ENCODE measurements at places on chromosomes 3 and 15.

DNA sequence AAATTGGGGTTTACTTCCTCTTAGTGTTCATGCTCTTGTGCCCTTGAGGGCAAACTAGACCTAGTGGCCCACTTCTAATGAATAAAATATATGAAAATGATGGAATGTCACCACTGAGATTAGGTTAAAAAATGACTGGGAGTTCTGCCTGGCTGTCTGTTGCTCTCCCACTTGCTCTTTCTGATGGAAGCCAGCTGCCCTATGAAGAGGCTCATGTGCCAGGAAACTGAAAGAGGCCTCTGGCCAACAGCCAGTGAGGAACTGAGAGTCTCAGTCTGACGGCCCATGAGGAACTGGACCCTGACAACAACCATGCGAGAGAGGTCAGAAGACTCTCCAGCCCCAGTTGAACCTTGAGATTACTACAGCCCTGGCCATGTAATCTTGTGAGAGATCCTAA, 107.1 kb upstream of the FHIT start:
- no peak for DNase-seq

DNA sequence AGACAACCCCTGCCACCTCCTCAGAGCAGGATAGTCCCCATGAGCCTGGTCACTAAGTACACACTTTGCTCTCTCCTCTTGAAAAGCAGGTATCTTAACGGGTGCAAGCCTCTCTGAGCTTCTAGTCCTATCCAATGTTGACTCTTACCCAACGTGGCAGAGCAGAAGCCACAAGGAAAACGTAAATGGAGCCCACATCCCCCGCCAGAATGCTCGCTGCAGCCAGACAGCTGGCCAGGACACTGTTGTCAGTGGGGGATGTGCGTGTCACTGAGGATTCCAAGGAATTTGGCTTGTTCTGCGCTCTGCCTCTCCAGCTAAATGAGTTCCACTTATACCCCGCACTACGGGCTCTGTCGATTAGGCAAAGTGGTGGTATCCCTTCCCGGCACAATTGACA, 67.8 kb upstream of the IGF1R start:
- no peak for DNase-seq

DNA sequence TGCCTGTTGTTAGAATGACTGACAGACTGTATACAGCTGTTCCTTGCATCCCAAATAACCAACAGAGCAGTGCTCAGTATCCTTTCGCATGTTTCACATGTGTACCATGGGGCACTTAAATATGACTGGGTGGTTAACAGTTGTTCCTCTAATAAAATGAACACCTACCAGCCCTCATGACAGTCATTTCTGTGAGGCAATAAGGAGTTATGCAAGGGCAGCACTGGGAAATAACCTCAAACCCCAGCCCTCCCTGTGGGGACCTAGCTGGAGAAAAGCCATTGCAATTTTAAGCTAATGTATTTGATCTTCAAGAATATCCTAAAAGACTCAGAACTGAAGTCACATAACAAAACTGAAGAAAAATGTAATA, 7.3 kb downstream of the RFT1 start:
- no peak for DNase-seq

DNA sequence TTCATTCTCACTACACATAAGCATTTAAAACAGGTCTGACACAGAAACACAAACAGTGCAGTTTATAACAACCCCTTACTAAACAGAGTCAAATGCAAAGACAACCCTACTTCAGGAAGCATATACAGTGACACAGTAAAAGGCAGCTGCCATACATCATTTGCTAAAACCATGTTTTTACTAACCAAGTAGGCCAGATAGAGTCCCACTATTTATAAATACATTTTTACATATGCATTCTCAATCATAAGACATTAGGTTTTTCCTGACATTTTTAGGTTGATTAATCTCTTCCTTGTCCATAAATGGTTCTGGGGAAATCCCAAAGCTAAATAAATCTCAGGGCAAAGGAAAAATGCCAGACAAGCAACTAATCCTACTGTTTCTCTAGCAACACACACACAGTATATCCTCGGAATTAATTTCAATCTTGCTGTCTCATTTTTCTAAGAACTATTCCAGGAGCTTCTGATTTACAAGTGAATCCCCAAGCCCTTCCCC, 39.0 kb downstream of the CHAC1 start:
- DNase-seq = no peak

GRCh38 chr15:90266061-90266431, 574 bp downstream of the NGRN start:
- no peak for DNase-seq

GRCh38 chr3:189084620-189085019, 87.2 kb upstream of the TPRG1 start:
- DNase-seq = no peak

GRCh38 chr15:75347222-75348033, 589 bp downstream of the NEIL1 start:
- peak; percentile 53 for DNase-seq

GRCh38 chr3:64463981-64464380, 223.8 kb downstream of the ADAMTS9 start:
- DNase-seq = no peak

DNA sequence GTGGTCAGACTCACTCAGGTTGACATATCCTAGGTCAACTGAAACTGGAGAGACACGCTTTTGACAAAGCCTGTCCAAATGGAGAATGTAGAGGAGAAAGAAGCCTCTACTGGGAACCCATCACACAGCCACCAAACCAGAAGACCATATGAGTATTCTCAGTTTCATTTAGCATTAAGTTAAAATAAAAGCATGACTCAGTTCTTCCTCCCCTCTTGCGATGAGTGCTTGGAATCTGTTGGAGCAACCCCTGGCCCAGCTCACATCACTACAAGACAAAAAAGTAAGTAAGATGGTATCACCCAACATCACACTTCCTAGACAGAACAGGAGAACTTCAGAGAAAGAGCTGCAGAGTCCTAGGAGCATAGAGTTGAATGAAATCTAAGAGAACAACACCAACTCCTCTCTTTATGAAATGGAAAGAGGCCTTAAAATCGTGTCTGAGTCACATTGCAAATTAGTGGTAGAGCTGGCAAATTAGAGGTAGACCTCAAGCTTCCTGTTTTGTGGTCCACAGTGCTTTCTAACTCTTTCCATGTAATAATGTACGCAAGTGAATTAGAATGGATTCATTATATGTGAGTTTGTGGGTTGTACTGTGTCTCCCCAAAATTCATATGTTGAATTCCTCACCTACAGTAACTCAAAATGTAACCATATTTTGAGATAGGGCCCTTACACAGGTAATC, 51.2 kb downstream of the FGF12 start:
- peak; percentile 55 for DNase-seq

DNA sequence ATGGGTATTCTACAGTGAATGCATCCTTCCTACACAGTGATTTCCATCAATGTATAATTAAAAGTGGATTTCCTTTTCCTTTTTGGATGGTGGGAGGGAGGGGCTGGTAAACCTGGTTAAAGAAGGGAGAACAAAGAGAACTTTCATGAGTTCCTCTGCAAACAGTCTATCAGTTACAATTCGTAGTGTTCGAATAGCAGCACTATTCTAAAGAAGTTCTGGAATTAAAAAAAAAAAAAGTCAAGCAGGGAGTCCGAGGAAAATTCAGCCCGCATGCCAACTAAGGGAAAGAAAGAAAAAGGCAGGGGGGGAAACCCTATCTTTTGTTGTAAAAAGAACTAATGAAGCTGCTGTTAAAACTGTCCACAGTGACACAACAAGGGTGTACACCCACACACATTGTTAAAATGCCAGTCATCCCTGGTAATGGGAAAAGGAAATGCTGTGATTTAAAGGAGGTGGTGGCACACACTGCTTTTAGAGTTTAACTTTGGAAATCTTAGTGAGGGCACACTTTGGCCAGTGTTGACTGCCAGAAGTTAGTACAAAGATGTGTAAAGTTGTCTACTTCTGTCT, 521.2 kb downstream of the ZIC1 start:
- no peak for DNase-seq

DNA sequence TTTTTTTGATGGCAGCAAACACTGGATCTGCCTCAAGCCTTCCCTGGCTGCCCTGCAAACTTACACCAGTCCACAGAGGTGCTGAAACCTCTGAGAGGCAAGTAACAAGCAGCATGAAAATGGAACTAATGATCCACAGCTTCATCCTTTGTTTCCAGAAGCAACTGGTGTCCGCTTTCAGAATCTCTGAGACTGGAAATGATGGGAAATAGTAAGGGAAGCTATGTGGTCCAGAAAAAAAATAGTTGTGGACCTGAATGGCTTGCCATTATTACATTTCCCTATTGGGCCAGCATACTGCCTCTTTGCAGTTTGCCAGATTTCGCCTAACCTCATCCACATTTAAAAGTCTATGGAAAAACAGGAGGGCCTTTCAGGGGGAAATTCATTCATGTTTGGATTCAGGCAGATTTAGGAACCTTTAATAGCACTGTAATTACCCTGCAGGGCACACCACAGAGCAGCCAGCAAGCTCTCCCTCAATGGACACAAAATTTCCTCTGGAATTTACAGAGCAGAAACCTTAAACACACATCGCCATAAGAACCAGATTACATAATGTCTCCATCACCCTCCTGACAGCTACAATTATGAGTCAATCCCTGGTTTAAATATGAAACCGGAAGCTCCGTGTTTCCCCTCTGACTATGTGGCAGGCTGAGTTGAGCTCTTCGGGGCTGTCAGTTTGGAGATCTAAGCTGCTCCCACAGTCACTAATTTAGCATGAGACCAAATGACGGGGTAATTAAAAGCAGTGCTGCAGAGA, 134.4 kb downstream of the TMCO5A start:
- peak; percentile 54 for DNase-seq

- no peak for DNase-seq
Observed at GRCh38 chr3:59289831-59290230, 240.0 kb upstream of the CFAP20DC start.

DNA sequence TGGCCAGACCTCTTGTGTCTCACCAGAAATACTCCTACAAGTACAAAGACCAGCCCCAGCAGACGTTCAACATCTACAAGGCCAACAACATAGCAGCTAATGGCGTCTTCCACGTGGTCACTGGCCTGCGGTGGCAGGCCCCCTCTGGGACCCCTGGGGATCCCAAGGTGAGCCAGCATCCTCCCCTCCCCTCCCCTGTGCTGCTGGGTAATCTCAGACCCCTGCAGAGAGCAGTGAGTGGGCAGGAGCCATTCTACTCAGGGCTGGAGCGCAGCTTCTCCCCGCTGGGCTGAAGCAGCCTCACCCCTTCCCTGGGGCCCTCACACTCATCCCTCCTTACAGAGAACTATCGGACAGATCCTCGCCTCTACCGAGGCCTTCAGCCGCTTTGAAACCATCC, 9.8 kb downstream of the STAB1 start:
- DNase-seq = no peak

DNA sequence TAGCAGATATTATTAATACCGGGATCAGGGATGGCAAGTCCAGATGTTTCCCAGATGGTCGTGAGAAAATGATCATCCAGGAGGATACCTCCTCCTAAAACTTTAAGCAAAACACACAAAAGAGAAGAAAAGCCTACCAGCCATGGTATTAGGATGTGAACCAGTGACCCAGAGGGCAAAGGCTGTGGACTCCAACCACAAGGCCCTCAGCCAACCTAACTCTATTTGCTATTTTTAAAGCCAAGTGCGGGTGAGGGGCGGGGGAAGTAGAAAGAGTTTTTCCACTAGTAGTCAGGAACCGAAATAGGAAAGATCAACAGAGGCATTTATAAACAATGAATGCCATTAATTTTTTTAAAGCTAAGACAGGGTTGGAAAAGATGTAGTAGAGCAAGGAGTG, 77.4 kb downstream of the STAC start:
- DNase-seq = no peak

- DNase-seq = no peak
Observed at GRCh38 chr3:178393146-178393545, 143.1 kb upstream of the KCNMB2 start.

DNA sequence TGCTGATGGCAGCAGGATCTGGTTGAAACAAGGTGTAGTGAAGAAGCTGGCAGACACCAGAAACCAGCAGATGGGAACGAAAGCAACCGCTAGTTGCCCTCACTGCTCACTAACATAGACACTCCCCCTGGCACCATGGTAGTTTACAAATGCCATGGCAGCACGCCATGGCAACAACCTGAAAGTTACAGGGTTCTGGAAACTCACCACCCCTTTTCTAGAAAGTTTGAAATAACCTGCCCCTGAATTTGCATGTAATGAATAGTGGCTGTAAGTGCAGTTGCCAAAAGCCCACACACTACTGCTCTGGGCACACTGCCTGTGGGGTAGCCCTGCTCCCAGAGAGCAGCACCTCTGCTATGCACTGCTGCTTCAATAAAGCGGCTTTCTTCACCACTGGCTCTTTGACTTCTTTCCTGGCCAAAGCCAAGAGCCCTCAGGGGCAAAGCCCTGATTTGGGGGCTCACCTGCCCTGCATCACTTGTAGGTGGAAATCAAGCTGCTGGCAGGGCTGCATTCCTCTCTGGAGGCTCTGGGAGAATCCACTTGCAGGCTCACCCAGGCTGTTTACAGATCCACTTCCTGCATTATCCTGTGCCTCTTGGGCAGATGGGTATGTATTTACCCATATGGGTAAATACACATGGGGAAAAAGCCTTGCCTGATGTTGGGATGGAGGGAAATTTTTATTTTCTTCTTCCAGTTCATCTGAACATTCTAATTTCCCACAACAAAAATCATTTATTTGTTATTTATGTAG, 2.0 kb upstream of the GP9 start:
- no peak for DNase-seq

GRCh38 chr3:4731543-4732111, 238.5 kb downstream of the ITPR1 start:
- DNase-seq = no peak

DNA sequence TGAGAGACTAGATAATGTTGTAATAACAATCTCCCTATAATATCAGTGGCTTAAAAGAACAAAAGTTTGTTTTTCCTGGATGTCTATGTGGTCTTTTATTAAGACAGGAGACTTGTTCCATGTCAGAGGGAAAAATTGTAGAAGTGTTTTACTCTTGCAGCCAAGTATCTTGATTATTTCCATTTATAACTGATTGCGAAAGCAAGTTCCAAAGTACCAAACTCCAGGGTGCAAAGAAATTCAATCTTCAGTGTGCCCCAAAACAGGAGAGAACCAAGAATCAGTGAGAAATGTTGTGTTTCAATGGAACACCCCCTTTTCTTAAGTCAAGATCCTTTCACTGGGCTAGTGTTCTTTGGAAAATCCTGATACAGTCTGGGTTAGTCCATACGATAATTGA, 624.4 kb upstream of the BCHE start:
- no peak for DNase-seq

DNA sequence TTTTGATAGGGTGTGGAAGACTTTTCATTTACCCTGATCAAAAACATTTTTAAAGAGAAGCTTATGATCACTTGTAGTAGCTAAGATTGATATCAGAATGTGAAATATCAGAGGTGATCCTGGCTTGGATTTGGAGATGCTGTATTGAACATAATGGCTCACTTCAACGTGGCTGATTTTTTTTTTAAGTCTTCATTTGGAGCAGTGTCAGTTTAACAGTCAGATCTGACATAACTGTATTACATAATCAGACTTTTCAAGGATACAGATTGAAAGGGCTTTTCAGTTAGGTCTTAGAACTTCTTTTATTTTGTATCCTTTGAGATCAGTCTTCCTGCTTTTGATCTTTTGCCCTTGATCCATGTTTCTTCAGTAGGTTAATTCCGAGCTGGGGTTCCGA, 98.5 kb downstream of the ITPR1 start:
- DNase-seq = no peak

GRCh38 chr3:176953106-176954060, 243.9 kb downstream of the TBL1XR1 start:
- DNase-seq = no peak
